ENCODE measurements at places on chromosomes 5 and 9. TPM values are rescaled to one million over a fixed set of nuclear protein-coding genes. Genes with fewer than 3 reads are reported as not detected.

GRCh38 chr9:136714096-136714892, 1.9 kb downstream of the DIPK1B start:
- H3K27ac ChIP-seq, result peak overlapping the region; percentile 72
- peak; percentile 58 for DNase-seq
- H3K36me3 ChIP-seq, result no peaks in the 10 kb centered on the region
- H3K4me3 ChIP-seq, result no peak overlapping the region
- no peaks in the 10 kb centered on the region for H3K27me3 ChIP-seq

GRCh38 chr9:14030375-14031059, 283.4 kb downstream of the NFIB start:
- H3K4me3 ChIP-seq, result no peak overlapping the region
- no peaks in the 10 kb centered on the region for H3K4me1 ChIP-seq
- no peak for DNase-seq
- H3K36me3 ChIP-seq, result no peaks in the 10 kb centered on the region

VCAN gene
- 72.0 TPM for total RNA-seq

GRCh38 chr5:72438141-72438540, 69.1 kb downstream of the ZNF366 start:
- peak overlapping the region; percentile 71 for H3K27ac ChIP-seq
- no peak overlapping the region for H3K4me3 ChIP-seq
- H3K27me3 ChIP-seq, result no peaks in the 10 kb centered on the region
- H3K4me1 ChIP-seq, result peaks cover 19% of the 10 kb centered on the region

CD274 gene
- total RNA-seq, result 6.2 TPM

P4HA2 gene
- 76.3 TPM for total RNA-seq

- no peak for DNase-seq
- H3K36me3 ChIP-seq, result no peaks in the 10 kb centered on the region
- H3K27me3 ChIP-seq, result no peaks in the 10 kb centered on the region
- no peak overlapping the region for H3K4me3 ChIP-seq
- no peak overlapping the region for H3K27ac ChIP-seq
Observed at GRCh38 chr9:82883436-82883835, 179.5 kb downstream of the RASEF start.

DNA sequence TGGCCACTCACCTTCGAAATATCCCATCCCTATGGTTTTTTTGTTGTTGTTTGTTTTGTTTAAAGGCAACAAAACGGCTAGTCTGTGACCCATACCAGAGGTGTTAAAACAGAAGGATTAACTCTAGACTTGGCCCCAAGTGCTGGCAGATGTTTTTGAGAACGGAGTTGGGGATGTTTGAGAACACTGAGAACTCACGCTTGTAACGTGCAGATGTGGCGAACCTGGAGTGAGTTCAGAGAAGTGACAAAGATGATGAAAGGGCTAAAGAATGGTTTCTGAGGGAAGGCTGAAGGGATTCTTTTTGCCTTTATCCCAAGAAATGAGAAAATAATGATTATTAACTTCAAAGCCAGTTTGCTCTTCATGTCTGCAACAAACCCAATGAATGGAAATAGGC, 286.5 kb downstream of the ZNF608 start:
- peak; percentile 31 for DNase-seq
- no peak overlapping the region for H3K27ac ChIP-seq
- no peaks in the 10 kb centered on the region for H3K4me1 ChIP-seq
- no peaks in the 10 kb centered on the region for H3K27me3 ChIP-seq
- H3K4me3 ChIP-seq, result no peak overlapping the region

FGFR4 gene
- under 0.01 TPM for total RNA-seq

- H3K4me1 ChIP-seq, result no peaks in the 10 kb centered on the region
- DNase-seq, result no peak
- no peak overlapping the region for H3K4me3 ChIP-seq
- H3K27ac ChIP-seq, result no peak overlapping the region
- H3K27me3 ChIP-seq, result no peaks in the 10 kb centered on the region
Observed at GRCh38 chr5:60929024-60929423, 15.8 kb downstream of the ERCC8 start.

- no peak overlapping the region for H3K4me3 ChIP-seq
- no peaks in the 10 kb centered on the region for H3K4me1 ChIP-seq
- H3K36me3 ChIP-seq, result no peaks in the 10 kb centered on the region
- no peaks in the 10 kb centered on the region for H3K27me3 ChIP-seq
Observed at GRCh38 chr5:172141949-172142319, 46.1 kb downstream of the STK10 start.

DNA sequence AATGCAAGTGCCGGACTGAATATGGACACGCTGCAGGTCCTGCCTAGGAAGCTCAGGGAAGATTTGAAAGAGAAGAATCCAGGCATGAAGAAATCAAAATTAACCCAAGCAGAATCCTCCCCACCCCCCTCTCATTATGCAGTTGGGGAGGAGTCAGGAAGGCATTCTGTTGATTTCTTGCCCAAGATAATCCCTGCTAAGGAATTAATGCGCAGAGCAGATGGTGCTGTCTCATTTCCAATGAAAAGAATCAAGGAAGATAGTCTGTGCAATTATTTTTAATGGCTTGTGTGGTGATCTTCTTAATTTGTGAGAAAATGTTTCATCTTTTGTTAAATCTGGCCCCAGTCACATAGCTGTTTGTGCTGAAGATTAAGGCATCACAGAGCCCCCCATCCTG, 145.0 kb downstream of the ZNF462 start:
- H3K4me1 ChIP-seq, result no peaks in the 10 kb centered on the region
- no peaks in the 10 kb centered on the region for H3K36me3 ChIP-seq
- no peak overlapping the region for H3K4me3 ChIP-seq
- H3K27me3 ChIP-seq, result no peaks in the 10 kb centered on the region
- no peak for DNase-seq

GRM6 gene
- not detected for total RNA-seq

KIF4B gene
- total RNA-seq, result 0.07 TPM

- H3K36me3 ChIP-seq, result no peaks in the 10 kb centered on the region
- no peaks in the 10 kb centered on the region for H3K27me3 ChIP-seq
- DNase-seq, result no peak
- no peaks in the 10 kb centered on the region for H3K4me1 ChIP-seq
Observed at GRCh38 chr5:121963392-121963791, 1.6 kb downstream of the SRFBP1 start.

ARAP3 gene
- total RNA-seq, result 9.4 TPM

DNA sequence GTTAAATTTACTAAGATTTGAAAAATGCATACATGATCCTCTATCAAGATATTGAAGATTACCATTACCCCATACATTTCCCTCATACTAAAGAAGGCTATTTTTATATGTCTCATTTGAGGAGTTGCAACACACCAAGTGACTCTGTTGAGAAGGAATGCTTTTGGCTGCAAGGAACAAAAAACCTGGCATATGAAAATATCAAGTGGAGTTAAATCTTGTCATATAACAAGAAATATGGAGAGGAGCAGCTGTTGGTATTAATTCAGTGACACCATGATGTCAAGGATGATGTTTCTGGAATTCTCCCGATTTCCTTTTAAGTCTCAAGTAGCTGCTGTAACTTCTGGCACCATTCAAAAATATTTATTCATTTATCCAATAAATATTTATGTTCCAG, 193.8 kb downstream of the CSNK1G3 start:
- no peak for DNase-seq
- no peak overlapping the region for H3K4me3 ChIP-seq
- no peaks in the 10 kb centered on the region for H3K4me1 ChIP-seq
- H3K27ac ChIP-seq, result no peak overlapping the region
- no peaks in the 10 kb centered on the region for H3K27me3 ChIP-seq

Data from uterus (tissue), 4 donors.